HEK293T (cell line): ENCODE measurements at places on chromosomes 7 and 10.

GRCh38 chr7:43454936-43455518 is 127.9 kb upstream of the STK17A start:
- DNase-seq: peak; percentile 46

- no peak for DNase-seq
These were observed 80.5 kb upstream of the PPIF start for GRCh38 chr10:79266543-79267312.

- DNase-seq: no peak
These were observed 181.7 kb downstream of the SRPK2 start for GRCh38 chr7:105206985-105207384.

GRCh38 chr10:15043674-15044073 is at the start of gene OLAH:
TSS of gene OLAH (plus strand) at chr10:15043943. CDS start at chr10:15047289, 3,346 bp downstream.
- DNase-seq: no peak

DNA sequence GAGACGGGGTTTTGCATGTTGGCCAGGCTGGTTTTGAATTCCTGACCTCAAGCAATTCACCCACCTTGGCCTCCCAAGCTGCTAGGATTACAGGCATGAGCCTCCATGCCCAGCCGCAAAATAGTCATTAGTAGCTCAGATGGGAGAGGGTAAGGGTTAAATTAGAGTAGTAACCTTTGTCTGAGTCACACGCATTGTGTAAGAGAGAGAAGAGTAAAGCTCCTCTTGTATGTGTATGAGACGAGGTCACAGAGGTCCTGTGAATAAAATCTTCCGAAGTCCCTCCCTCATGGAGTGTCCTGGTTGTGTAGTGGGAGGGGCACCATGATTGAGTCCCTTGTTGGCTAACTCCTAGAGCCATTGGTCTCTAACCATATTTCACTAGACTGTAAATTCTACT is 85.2 kb upstream of the CDC14C start:
- DNase-seq: no peak

DNA sequence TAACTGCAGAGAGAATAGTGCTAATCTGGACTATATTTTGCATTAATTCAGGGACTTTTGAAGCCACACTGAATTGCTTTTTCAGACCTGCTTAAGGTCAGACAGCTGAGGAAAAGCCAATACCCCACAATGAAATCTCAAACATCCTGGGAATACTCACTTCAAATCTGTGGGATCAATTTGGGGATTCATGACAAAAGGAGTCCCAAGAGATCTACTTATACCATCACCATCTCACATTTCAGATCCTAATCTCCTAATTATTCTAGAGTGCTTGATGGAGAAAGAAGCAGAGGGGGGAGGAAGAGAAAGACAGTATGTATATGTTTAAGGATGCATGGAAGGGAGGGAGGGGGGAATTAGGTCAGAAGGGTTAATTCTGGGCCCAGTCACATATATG is 202.2 kb downstream of the CACNA2D1 start:
- DNase-seq: no peak

- no peak for DNase-seq
These were observed 222.0 kb downstream of the TWIST1 start for GRCh38 chr7:18895456-18895855.

DNA sequence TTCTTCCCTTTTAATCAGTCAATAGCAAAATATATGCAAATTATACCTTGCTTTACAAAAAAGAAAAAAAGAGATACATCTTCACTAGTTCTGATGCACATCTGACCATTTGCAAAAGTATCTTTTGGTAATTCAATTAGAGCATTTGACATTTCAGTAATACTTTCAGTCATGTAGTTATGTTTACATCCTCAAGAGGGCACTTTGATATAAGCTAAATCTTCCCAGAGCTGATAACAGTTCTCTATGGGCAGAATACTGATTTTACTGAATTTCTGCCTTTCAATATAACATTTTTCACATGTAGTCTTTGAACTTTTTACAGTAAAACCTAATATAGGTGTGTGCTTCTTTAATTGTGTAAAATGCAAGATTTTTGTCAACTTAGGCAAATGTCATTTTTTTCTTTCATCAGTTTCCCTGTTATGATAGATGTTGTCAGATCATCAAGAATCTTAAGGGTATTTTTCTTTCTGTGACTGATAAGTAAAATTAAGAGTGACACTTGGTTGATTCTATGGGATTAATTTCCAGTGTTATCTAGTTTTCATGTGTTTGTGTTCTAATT is 703.5 kb upstream of the SEMA3D start:
- DNase-seq: peak; percentile 25

GRCh38 chr10:29669149-29669548 is 34.4 kb upstream of the SVIL start:
- no peak for DNase-seq

- DNase-seq: no peak
These were observed 6.3 kb downstream of the COA1 start for GRCh38 chr7:43723007-43723341.

GRCh38 chr10:124324856-124325632 is 93.7 kb downstream of the OAT start:
- DNase-seq: no peak

GRCh38 chr7:44287488-44288380 is 37.7 kb downstream of the CAMK2B start:
- no peak for DNase-seq

- no peak for DNase-seq
These were observed 218.0 kb downstream of the FGFR2 start for GRCh38 chr10:121380211-121380610.

GRCh38 chr10:6542999-6543430 is 37.1 kb downstream of the PRKCQ start:
- DNase-seq: no peak

DNA sequence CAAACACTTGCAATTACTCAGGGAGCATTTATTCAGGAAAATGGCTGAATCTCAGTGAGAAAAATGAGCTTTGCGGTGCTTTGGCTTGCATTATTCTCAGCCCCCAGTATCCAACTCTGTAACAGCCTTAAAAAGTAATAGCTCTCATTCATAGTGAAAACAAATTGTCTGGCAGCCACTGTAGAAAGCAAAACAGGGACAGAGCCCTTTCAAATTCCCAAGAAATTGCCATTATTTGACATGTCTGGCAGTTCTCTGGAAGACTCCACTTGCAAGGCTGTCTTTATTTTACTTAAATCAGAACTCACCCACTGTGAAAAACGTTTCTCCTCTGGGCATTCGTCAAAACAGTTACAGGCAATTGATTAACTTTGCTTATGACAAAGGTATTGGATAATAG is 122.5 kb downstream of the NPSR1 start:
- no peak for DNase-seq

DNA sequence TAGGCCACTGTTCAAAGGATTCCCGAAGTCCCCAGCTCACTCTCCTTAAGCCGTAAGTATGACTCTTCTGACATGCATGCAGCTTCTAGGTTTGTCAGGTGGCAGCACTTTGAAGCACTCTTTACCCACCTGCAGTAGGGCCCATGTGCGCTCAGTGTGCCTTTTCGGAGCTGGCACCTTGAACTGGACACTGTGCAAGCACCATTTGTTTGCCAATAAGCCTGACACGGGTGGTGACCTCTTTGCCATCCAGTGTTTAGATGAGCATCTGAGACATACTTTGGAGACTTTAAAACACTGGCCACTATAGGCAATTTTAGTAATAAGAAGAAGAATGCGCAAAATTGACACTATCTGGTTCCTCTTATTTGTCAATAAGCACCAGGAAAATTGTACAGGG is 45.7 kb upstream of the GSAP start:
- DNase-seq: no peak

GRCh38 chr10:93463723-93464476 is 18.2 kb downstream of the MYOF start:
- no peak for DNase-seq

- DNase-seq: no peak
These were observed 40.1 kb upstream of the CFAP46 start for GRCh38 chr10:132982301-132982989.
